A549 (cell line): ENCODE measurements at places on chromosomes 1 and 21.

DNA sequence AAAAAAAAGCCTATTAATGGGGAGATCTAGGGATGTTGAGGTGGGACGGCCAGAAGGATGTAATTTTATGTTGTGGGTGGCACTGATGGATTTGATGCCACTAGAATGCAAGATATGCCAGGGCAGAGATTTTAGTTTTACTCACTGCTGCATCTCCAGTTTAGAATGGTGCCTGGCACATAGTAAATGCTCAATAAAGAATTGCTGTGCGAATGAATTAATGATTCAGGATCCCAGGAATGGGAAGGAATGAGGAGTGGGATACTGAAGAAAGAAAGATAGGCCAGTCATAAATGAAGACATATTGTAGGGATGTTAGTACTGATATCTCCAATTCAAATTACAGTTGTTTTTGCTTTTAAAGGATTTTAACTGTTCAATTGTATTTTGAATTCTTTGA is 72.6 kb downstream of the CAMTA1 start:
- DNase-seq = no peak

- DNase-seq = no peak
Measured at GRCh38 chr1:22955146-22955545, 17.5 kb downstream of the LACTBL1 start.

DNA sequence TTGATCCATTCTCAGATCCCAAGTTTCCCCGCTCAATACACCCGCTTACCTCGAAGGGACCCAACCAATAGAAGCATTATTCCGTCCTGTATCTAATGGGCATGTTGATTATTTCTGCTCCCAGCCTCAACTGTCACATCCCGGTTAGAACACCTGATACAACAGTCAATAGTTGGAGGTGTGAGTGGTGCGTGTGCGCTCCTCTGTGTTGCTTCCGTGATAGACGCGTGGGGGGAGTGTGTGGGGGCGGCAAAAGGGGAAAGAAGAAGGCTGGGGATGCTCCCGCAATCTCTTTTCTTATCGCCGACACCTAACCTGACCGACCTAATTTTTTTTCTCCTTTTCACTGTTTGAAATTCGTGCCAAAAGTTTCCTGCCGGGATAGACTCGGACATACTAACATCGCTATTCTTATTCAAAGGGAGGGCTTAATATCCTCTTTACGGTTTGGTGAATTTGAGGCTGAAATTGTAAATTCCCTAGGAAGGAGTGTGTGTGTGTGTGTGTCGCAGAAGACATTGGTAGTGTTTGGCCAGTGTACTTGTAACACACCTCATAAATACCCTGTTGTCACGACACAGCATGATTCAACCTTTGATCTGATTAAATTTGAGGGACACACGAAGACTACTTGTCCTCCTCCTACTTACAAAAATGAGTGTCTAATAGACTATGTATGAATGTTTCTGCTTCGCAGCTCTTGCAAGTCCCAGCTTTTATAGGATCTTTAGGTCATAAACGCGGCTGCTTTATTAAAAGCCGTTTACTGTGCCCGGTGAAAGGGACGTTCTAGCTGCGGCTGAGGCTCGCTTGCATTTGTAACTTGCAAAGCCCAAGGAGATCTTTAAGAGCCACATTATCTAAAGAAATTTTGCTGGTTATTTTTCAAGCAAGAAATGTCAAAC is 1.5 kb upstream of the PROX1 start:
- no peak for DNase-seq

- DNase-seq = peak; percentile 81
Measured at GRCh38 chr1:21261551-21262292, 28.5 kb downstream of the ECE1 start.

GRCh38 chr21:38819719-38820159 is 14.0 kb downstream of the ETS2 start:
- no peak for DNase-seq

DNA sequence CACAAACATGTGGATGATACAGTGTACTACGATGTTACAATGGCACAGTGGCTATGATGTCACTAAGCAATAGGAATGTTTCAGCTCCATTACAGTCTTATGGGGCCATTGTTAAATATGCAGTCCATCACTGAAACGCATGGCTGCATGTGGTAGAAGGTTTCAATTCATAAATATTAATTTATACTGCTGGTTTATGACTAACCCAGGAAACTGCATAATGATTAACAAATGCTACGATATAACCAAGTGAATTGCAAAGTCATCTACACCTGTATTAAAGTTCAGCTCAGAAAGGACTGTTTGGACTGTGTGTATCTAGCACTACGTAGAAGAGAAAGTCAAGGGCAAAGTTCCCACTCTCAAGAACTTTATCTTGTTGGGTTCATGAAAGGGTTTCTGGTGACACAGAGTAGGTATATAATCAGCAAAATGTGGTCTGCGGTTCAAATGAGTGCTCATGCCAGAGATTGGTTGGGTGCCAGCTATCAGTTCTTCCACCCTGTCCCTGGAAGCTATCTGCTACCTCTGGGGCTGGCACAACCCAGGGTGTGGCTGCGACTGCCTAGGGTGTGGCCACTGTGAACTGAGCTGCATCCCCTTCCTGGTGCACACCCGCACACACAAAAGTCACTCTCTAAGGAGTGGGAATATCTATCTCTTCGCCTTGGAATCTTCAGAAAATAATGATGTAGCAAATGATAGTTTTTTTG is 14.8 kb downstream of the MGST3 start:
- DNase-seq = peak; percentile 77

DNA sequence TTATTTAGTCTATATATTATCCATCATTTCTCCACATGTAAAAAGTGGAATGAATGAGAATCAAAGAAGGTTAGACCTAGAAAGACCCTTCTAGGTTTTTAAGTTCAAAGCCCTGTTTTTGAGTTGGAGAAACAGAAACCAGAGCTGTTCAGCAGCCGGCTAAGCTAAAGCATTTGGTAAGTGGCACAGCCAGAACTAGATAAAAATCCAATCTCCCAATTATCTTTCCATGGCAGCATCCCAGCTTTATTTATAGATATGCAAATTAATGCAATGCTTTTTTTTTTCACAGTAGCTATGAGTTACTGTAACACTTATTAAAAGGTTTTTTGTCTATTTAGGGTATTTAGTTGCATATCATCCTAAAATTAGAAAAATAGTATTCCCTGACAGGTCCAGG is 85.1 kb downstream of the NIBAN1 start:
- DNase-seq = no peak

DNA sequence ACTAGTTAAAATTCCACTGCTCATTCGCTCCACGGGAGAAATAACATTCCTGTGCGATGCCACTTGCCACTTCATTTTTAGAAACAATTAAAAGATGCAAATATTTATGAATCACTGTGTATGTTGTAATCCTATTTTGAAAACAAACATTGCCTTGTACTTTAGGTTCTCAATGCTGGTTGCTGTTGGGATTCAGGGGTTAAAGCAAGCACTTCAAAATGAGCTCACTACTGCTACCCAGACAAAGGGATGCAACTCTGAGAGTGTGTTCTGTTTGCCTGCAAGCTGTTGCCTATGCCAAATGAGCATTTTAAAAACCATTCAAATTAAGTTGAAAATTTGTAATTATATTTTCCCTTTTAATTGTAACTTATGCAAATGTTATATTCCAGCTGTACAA is 87.5 kb downstream of the RWDD3 start:
- DNase-seq = no peak

DNA sequence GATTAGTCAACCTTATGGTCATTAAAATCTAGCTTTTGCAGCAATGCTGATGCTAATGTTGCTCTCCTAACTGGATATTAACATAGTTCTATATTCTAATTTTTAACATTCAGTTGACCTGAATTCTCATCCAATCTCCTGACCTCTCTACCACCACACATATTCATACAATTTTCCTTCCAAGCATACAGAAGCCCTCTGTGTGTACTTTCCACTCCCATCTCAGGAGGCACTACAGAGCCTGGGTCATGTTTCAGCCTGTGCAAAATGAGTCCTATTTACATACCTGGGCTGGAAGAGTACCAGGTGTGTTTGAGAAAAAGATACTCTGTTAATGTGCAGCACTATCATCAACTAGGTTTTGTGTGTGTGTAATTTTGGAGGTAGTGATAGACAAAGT is 486.3 kb downstream of the NEGR1 start:
- no peak for DNase-seq

DNA sequence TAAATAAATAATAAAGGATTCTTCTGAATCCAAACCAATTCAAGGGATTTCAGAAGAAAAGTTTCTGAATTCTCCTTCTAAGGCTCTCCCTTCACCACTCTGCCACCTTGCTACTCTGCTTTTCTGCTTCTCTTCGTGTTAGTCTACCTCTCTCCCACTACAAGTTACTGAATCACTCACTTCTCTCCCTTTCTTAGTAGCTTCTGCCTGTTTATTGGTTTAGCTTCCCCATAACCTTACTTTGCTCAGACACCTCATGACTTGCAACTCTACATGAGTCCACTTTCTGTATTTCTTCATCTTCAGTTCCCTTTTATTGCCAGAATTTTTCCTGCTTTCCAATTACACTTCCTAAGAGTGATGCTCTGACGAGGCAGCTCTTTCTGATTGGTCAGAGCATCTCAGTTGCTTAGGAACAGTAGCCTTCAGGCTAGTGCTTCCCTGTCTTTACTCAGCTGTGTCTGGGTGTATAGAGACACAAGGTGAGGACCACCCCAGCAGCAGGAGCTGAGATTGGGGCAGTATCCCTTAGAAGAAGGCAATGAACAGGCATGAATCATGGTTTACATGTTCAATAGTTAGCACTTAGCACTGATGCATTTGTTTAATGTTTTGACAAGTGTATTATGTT is 144.6 kb downstream of the SLC30A10 start:
- DNase-seq = no peak

DNA sequence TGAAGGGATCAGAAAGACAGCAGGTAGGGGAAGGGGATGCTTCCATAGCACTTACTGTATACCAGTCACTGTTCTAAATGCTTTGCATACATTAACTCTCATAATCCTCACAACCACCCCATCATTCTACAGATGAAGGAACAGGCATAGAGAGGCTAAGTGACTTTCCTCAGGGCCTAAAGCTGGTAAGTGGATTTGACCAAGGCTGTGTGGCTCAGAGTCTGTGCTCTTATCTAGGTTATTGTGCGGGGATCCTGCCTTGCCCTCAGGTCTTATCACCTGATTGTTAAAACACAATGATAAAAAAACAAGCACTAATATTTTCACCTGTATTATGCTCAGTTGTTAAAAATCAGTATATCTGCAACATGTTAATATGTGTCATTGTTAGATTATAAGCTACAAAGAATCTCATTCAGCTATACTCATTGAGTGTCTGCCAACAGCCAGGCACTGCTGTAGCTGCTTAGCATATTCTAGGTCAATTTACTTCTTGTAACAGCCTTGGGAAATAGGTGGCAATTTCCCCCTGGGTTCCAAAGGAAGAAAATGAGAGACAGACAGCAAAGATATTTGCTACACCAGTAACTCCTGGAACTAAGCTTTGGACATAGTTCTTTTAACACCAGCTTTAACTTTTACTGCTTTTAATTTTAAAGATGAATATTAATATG is 38.6 kb upstream of the RBM15 start:
- no peak for DNase-seq

- DNase-seq = no peak
Measured at GRCh38 chr1:113252166-113252565, 138.1 kb upstream of the MAGI3 start.

DNA sequence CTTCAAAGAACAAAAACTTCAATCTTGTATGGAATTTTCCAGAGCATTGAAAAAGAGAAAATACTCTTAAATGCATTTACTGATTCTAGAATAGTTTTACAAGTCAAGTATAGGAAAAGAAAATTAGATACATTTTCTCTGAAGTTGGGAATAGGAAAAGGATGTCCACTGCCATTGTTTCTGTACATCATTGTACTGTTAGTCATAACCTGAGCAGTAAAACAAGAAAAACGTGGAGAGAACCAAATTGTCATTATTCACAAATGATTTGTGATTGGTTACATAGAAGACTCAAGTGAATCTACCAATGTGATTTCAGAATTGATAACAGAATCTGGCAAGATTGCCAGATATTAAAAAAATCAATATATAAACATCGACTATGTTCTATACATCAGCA is 27.4 kb downstream of the PRKACB start:
- no peak for DNase-seq

GRCh38 chr21:42746593-42747275 is 93.3 kb downstream of the PDE9A start:
- DNase-seq = no peak

DNA sequence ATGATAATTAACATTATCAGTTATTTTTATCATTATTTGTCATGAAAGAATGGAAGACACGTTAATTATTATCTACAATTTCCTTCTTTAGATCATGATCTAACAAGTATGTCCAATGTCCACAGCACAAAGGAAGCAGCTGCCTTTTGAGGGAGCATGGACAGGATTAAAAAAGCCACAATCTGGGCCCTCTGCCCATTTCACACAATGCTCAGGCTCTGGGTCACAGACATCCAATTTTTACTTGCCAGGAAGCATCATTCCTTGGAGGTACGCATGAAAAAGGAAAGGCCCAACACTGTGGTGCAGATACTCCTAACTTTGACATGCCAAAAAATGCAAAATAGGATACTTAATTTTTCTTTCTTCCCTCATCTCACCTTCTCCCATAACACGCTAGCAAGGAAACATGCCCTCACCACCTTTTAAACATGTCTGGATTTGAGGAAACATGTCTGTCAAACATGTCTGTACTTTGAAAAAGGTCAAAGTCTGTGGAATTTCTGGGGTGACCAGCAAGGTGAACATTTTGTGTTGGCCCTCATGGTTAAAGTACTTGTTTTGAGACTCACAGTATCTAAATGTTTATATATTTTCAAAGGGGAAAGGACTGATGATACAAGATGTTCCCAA is 40.0 kb downstream of the GADD45A start:
- no peak for DNase-seq

- no peak for DNase-seq
Measured at GRCh38 chr1:115324649-115325420, 13.2 kb downstream of the NGF start.

DNA sequence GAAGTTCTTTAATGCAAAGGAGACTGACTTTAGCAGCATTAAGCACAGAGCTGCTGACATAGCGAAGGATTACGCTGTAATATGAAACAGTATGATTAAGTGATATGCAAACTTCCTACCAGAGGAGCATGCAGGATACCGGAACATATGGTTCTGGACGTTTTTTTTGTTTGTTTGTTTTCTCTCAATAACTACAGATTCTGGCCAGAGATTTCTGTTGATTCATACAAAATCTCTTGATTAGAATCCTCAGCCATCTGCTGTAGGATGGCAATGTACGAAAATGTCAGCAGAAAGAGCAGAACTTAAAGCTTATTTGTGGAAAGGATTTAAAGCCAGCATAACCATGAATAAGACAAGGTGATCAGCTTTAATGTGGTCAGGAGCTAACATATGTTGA is 970.7 kb downstream of the KCNT2 start:
- DNase-seq = no peak

- DNase-seq = no peak
Measured at GRCh38 chr21:34861258-34861657, 187.8 kb downstream of the RUNX1 start.

DNA sequence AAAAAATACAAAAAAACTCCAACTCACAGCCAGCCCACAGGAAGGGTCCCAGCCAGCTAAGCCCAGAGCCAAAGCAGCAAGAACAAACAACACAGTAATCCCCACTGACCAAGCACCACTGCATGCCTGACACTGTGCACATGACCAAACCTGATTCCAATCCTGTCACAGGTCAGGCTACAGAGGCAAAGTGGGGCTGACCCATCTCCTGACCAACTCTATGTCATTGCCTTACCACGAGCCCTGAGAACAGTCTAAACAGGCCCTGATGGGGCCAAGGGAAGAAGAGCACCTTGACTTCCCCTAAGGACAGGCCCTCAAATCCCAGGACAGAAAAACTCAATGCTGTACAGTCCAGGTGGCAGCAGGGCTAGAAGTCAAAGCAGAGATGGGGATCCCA is 2.4 kb downstream of the LSS start:
- DNase-seq = no peak

- DNase-seq = no peak
Measured at GRCh38 chr1:216448011-216448510, 24.8 kb upstream of the USH2A start.
